ENCODE measurements at places on chromosomes 4 and X.

DNA sequence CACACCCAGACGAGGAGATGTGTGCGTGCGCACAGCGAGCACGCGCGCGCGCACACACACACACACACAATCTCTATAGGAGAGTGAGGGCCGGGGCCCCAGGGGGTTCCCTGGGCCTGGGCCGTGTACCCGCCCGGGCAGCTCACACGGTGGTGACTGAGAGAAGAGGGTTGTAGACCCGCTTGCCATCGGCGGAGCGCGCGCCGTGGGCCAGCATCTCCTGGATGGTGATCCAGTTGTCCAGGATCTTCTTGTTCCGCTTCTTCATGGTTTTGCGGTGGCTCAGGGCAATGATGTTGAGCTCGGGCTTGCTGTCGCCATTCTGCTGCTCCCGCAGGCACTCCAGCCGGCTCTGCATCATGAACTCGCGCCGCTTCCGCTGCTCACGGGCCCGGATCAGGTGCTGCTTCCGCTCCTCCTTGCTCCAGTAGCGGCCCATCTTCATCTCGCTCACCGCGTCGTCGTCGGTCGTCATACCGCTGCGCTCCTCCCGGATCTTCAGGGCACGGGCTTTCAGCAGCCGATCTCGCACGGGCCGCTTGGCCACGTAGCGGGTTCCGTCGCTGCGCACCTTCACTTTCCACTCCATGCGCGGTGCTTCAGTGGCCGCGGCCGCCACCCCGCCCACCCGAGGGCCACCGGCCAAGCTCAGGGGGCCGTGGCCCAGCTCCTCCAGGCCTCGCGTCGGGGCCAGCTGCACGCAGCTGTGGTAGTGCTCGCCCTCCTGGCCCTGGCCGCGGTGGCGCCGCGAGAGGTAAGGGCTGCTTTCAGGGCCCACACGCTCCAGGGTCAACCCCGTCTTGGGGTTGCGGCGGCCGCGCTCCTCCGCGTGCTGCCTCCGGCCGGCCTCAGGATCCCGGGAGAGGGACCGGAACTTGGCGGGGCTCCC lies 9.0 kb downstream of the SSR4 start:
- DNase-seq = no peak

- DNase-seq = peak; percentile 54
Measured at GRCh38 chr4:67521506-67521905, 23.8 kb downstream of the CENPC start.

- no peak for DNase-seq
Measured at GRCh38 chrX:150777328-150777992, 84.3 kb downstream of the MTMR1 start.

DNA sequence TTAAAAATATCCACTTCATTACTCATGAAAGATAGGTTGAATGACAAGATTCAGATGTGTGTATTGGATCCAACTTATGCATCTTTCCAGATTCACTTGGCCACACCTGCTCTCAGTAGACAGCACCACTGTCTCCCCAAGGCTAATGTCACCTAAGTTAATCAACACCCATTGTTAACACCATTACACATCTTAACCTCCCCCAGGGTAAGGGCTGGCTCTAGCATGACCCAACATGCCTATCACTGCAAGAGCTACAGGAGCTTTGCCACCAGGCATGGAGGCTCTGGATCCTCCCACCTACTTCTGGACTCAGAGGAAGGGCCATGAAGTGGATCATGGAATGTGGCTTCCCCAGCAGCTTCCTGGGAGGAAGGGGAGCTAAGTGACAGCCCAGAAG lies 32.8 kb upstream of the LSM6 start:
- DNase-seq = no peak

- no peak for DNase-seq
Measured at GRCh38 chrX:136671006-136671610, 23.1 kb downstream of the CD40LG start.

DNA sequence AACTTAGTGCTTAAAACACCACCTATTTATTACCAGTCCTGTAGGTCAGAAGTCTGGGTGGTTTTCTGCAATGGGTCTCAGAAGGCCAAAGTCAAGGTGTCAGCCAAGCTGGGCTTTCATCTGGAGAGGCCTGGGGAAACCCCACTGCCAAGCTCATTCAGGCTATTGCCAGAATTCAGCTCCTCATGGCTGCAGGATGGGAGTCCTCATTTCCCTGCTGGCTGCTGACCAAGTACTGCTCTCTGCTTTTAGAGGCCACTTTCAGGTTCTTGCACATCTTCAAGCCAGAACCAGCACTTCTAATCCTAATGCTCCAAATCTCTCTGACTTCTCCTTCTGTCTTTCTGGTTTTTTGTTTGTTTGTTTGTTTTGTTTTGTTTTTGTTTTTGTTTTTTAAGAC lies 109.3 kb downstream of the BCOR start:
- DNase-seq = no peak

- peak; percentile 22 for DNase-seq
Measured at GRCh38 chr4:169098054-169098497, 88.0 kb upstream of the CBR4 start.

GRCh38 chrX:15942307-15942706 lies 87.7 kb upstream of the AP1S2 start:
- no peak for DNase-seq

Data from activated CD4-positive, alpha-beta T cell treated with anti-CD3 and anti-CD28 coated beads, Interleukin-2, amount 50 U/mL, for 16 hours (primary cell).